NCI-H1417 (cell line): ENCODE measurements at places on chromosomes 3 and 15.

- DNase-seq = no peak
These were observed 25.8 kb upstream of the POLG start for GRCh38 chr15:89360294-89360971.

DNA sequence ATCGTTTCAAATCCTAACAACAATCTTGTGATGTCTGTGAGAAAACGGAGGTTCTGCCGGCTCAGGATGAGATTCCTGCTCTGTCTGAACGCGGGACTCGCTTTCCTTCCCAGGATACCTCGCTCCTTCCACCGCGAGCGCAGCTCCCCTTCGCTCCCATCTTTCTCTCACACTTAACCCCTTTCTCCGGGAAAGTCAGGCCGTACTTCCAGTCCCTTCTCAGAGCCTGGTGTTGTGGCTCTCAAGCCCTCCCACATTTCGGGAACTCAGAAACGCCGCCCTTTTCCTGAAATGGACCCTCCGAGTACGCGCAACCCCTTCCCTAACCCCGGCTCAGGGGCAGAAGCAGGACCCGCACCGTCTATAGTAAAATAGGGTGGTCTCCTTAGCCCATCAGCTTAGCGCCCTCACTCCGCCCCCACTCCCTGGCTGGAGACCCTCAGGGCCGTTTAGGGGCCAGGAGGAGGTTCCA, 378 bp upstream of the FEM1B start:
- no peak for DNase-seq

- DNase-seq = no peak
These were observed 229.6 kb upstream of the FEZF2 start for GRCh38 chr3:62602987-62603386.

- no peak for DNase-seq
These were observed 38.9 kb downstream of the CCDC54 start for GRCh38 chr3:107416138-107416537.

DNA sequence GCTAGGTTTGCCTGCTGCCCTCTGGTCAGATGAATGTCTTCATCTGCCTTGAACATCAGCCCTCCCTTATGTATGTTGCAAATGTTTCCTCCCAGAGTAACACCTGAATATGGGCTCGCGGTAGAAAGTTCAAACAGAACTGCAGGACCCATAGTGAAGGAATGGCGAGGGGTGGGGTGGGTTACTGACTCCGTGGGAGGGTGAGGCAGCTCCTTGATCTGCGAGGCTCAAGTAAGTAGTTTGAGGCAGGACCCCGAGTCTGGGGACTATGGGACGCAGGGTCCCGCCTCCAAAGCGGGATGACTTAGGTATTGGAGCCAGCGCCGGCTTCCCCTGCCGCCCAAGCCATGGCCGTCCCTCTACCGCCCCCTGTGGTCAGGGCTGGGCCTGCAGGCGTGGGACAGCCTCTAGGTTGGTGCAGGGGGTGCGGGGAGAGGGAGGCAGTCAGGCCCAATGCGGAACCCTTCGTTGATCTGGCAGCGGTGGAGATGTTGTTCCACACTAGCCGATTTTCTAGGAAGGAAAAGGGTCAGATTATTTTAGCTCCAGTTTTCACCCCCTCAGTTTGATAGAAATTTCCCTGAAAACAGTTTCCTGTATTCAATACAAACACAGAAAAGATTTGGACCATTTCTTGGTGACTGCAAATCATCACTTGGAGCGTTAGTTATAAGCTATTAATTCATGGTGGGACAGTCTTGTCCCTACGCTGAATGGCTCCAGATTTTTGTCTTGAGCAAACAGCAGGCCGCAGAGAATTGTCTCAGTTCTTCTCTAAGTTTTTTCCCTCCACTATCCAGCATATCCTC, 72.3 kb downstream of the CORO2B start:
- no peak for DNase-seq

DNA sequence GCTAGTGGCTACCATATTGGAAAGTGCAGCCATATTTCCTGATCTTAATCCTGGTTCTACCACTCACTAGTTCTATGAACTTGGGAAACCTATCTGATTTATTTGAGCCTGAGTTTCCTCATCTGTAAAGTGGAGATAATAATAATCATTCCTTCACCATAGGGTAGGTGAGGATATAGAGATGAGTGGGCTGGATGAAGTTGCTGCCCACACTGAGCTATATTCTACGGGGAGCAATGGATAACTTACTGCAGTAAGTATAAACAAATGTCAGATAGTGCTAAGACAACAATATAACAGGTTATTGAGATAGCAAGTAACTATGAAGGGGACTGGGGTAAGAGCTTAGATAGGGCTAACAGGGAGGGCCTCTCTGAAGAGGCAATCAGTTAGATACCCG, 251.5 kb upstream of the ADAMTS9 start:
- DNase-seq = no peak

- DNase-seq = no peak
These were observed 4.9 kb downstream of the NR2E3 start for GRCh38 chr15:71815301-71815700.

GRCh38 chr15:89038146-89038545, 50.1 kb upstream of the ABHD2 start:
- DNase-seq = no peak

DNA sequence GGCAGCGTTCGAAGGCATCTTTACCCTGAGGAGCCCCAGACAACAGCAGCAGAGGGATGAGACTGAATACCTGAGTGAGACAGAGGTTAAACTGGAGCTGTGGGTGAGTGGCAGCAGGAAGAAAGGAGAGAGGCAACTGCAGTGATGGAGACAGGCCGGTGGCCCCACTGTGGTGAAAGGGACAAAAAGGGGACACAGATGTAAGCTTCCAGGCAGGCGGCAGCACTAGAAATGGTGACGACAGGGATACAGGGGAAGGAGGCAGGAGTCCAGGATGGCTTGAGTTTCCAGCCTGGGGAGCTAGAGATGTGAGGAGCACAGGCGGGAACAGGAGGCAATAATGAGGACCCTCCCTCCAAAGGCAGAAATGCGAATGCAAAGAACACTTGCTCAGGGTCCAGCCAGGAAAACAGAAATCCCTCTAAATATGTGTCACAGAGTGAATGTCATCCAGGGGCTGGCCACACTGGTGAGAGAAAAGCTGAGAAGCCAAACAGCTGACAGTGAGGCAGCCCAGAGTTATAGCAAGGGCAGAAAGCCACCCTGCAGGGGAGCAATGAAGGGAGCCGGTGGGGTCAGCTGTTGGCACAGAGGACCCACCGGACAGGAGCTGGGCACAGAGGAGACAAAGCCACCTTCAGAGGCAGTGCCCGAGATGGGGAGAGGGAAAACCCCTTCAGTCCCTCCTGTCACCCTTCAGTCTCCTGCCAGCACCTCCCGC, 70.1 kb downstream of the TBC1D2B start:
- no peak for DNase-seq

DNA sequence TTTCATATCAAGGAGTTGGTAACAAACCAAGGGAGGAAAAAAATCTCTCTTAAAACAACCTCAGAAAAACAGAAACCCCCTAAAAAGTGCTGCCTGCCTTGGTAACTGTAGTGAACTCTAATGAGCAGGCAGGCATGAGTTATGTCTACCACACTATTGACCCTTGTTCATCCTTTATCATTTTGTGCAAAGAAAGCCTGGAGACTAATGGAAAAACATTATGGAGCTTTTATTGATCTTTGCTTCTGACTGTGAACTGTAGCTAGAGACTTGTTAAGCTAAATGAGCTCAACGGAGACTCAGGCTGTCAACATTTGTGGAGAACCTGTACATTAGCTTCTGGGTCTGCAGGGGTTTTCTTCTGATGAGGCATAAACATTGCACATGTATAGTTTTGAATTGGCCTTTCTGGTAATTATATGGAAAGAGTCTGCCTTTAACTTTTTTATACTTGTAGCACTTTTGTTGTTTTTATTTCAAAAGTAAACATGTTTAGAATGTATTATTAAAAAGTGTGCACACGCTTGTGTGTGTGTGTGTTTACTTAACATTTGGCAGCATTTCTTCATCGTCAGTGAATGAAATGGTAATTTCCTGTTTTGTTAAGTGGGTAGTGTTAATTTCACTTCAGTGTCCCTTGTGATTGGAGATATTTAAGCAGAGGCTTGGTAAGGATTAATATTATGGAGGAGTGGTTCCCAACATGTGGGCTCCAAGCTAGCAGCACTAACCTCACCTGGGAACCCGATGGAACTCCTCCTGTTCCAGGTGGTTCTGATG, 15.9 kb upstream of the SPTSSB start:
- no peak for DNase-seq

DNA sequence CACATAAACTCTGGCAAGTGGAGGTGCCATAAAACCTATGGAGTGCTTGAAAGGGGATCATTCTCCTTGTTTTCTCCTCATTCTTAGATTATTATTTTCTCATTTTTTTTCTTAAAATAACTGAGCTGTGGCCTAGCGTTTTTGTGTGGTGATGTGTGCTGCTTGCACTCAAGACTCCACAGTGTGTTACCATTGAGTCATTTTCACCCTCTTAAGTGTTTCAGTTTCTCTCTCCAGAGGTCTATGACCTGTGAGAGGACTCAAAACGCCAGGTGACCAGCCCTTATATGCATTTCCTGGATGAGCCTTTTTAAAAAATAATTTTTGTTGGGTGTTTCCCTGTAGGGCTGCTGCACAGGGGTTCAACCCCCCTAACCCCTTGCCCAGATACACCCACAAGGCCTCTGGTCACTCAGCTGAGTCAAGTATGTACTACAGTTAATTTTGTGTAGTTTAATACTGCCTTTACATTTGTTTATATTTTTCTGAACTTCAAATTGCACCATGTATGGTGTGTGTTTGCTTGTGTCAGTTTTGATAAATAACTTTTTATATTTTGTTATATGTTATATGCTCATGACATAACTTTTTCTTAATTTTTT, 15.4 kb upstream of the BTLA start:
- DNase-seq = no peak

DNA sequence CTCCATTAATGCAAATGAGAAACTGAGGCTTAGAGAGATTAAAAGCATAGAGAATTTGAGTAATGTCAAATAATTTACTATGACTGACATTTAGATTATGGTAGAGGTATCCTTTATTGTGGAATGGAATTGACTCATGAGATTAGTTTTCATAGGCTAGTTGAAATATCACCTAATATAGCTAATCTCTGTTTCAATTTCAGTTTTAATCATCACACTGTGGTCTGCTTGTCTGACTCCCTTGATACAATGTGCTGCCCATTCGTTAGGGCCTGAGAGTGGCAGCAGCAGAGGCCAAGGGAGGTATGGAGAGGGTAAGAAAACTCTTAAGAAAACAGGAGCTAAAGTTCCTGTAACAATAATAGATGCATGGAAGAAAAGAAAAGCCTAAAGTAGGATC, 13.2 kb upstream of the ZBTB20 start:
- DNase-seq = no peak

DNA sequence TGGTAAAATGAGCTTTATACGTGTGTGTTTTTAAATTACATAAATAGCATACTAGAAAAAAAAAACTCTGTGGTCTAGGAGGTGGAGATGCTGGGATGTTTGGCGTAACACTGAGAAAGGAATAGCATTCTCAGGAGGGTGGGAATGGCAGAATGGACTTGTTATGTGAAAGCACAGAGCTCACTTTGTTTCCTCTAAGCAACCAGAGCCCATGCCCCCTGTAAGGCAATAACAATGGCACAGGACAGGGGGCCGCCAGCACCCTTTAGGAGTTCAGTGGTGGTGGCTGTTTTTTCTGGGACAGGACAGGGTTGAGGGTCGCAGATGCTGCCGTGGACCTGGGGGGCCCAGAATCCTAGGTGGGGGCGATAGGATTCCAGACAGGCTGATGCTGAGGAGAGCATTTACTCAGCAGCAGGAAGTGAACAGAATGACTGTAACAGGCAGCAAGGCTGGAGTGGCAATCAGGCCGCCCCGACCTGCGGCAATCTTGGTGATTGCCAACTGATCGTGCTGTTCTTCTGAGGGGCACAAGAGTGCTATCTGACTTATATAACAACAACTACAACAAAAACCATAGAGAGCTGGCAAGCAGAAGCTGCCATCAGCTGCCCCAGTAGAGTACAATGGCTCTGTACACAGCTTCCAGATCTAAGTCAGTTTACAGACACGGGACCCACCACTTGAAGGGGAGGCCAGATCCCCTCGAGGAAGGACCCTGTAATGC, 160.4 kb downstream of the UACA start:
- no peak for DNase-seq

- no peak for DNase-seq
These were observed 17.2 kb upstream of the ABHD10 start for GRCh38 chr3:111961461-111962164.

DNA sequence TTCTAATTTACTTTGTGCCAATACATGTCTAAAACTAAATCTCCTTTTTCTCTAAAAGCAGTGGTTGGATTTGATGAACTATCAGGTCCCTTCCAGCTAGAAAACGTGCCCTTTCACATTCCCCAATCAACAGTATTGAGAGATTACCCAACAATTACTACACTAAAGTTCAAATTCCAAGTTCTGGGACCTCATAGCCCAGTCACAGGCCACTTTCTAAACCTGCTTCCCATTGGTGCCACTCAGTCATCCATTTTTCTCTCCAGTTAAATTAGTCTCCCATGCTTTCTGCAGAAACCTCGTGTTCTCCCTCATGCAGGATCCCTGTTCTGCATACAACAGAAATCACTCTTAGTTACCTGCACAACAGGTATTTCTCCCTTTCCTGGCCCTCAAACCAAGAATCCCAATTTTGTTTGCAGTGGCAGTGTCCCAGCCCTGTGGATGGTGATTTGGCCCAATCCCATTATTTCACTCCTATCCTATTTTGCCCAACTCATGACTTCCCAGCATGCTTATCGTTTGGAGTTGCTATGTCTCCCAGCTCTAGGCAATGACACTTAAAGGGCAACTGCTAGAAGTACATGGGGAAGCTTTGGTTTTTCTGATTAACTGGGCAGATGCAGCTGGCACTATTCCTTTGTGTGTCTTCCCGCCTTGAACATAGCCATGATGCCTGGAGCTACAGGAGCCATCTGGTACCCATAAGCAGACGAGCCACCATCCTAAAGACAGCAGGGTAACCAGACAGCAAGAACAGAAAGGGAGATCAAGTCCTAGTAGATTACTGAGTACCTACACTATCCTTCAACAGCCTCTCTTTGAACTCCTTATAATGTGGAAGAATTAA, 224.2 kb downstream of the MINAR1 start:
- no peak for DNase-seq

DNA sequence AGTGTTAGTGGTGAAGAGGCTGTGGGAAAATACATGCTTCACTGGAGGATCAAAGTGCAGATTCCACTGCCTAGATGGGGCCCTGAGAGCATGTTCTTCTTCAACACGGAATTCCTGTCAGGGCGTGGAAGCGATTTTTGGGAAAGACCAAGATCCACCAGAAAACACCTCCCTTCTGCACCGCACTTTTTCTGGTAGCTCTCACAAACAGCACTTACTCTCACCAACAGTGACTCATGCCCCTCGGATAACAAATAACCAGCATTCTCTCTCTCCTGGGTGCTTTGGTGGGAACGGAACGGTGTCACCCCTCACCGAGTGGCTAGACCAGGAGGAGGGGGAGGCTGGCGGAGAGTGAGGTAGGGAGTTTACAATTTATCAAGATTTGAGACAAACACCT, 40.1 kb downstream of the ADAMTSL3 start:
- DNase-seq = no peak

DNA sequence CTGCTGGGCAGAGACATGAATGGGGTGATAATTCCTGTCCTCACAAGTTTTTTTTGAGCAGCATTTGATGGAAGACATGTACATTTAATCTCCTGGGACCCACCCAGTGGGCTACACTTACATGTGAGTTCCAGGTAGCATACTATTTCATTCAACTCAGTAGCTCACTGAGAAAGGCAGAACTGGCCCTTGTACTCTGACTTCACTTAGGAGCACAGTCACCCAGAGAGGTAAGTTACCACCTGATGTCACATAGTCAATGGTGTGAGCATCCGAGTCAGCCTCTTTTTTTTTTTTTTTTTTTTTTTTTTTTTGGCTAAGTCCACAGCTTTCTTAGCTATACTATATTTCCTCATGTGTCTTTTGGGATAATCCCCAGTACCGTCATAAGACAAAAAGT, 32.7 kb upstream of the MCTP2 start:
- DNase-seq = no peak

- DNase-seq = no peak
These were observed 238.3 kb upstream of the FEZF2 start for GRCh38 chr3:62611541-62612240.
